Osteoblast (primary cell): ENCODE measurements at places on chromosomes 2 and 18. TPM values are rescaled to one million over a fixed set of nuclear protein-coding genes. Genes with fewer than 3 reads are reported as not detected.
A peak's percentile ranks its signal among the peaks of the same experiment; 100 is the strongest.

The PSD4 gene
- 1.2 and 1.8 TPM in 2 replicates for total RNA-seq

The SCN2A gene
- total RNA-seq: 2.2 and 5.0 TPM in 2 replicates

The GPC1 gene
- total RNA-seq: 44.8 and 54.3 TPM in 2 replicates

The TLX2 gene
- total RNA-seq: under 0.01 and 0.36 TPM in 2 replicates

The NYAP2 gene
- total RNA-seq: under 0.01 TPM in 1 of 2 replicates, not detected in the other

The NAT8 gene
- total RNA-seq: not detected in 2 replicates

The AQP12B gene
- not detected in 2 replicates for total RNA-seq

The CHCHD5 gene
- total RNA-seq: 7.7 and 10.1 TPM in 2 replicates

- H3K27ac ChIP-seq: no peak overlapping the region
- peaks cover 19% of the 10 kb centered on the region for H3K36me3 ChIP-seq
- DNase-seq: no peak
- H3K4me1 ChIP-seq: no peaks in the 10 kb centered on the region
Observed at GRCh38 chr2:64582774-64583340, 58.7 kb downstream of the AFTPH start.

GRCh38 chr2:120293096-120294007, 40.7 kb downstream of the RALB start:
- H3K4me1 ChIP-seq: peaks cover 16% of the 10 kb centered on the region
- H3K27me3 ChIP-seq: no peaks in the 10 kb centered on the region
- no peak for DNase-seq
- no peak overlapping the region for H3K4me3 ChIP-seq
- H3K27ac ChIP-seq: no peak overlapping the region
- H3K36me3 ChIP-seq: peaks cover 38% of the 10 kb centered on the region

- no peak for DNase-seq
- no peaks in the 10 kb centered on the region for H3K36me3 ChIP-seq
- H3K27me3 ChIP-seq: no peaks in the 10 kb centered on the region
- no peaks in the 10 kb centered on the region for H3K4me1 ChIP-seq
Observed at GRCh38 chr18:38545071-38545470, 979.5 kb upstream of the CELF4 start.

- no peak overlapping the region for H3K27ac ChIP-seq
- H3K36me3 ChIP-seq: no peaks in the 10 kb centered on the region
- H3K4me1 ChIP-seq: peaks cover 2% of the 10 kb centered on the region
- DNase-seq: no peak
- H3K4me3 ChIP-seq: no peak overlapping the region
Observed at GRCh38 chr2:151083856-151084795, 177.5 kb downstream of the RBM43 start.

DNA sequence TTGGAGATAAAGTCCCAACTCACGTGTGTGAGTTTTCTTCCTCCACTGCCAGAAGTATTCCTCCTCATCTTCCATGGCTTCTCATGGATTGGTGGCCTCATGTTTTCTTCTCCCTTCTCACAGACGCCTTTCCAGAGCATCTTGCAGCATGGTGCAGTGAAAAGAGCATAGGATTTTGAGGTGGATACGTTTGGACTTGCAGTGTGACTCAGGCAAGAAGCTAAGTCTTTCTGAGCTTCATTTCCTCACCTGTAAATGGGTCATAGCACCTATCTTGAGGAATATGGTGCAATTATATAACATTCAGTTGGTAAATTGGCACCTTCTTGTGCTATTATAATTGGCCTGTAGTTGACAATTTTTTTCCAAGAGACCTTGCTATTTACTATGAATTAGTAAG, 247.6 kb downstream of the RDH14 start:
- H3K4me3 ChIP-seq: no peak overlapping the region
- H3K27ac ChIP-seq: no peak overlapping the region
- H3K36me3 ChIP-seq: no peaks in the 10 kb centered on the region
- peaks cover 7% of the 10 kb centered on the region for H3K4me1 ChIP-seq
- DNase-seq: no peak

GRCh38 chr18:53796040-53796729, 428.3 kb downstream of the MBD2 start:
- H3K4me3 ChIP-seq: no peak overlapping the region
- no peaks in the 10 kb centered on the region for H3K27me3 ChIP-seq

- no peak overlapping the region for H3K27ac ChIP-seq
- H3K4me1 ChIP-seq: no peaks in the 10 kb centered on the region
- no peak overlapping the region for H3K4me3 ChIP-seq
- H3K36me3 ChIP-seq: no peaks in the 10 kb centered on the region
- no peak for DNase-seq
Observed at GRCh38 chr2:60745330-60745729, 10.7 kb upstream of the PAPOLG start.

DNA sequence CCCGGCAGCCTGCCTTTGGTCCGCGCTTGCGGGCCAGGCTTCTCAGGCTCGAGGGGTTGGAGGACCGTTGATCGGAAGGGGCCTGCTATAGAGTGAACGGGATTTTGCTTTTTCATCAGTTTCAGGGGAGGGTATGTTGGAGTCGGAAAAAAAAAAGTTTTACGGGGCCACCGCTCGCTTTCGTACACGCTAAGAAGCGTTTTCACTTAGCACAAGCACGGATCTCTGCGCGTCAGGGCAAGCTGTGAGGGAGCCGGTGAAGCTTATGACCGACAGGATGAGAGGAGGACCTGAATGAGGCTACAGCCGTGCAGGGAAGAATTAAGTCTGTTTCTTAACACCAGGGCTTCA, 443 bp downstream of the CPSF3 start:
- no peaks in the 10 kb centered on the region for H3K27me3 ChIP-seq
- peaks cover 24% of the 10 kb centered on the region for H3K4me1 ChIP-seq
- peak overlapping the region; percentile 88 for H3K27ac ChIP-seq

- peaks cover 63% of the 10 kb centered on the region for H3K4me1 ChIP-seq
- peak overlapping the region; percentile 70 for H3K27ac ChIP-seq
- H3K4me3 ChIP-seq: no peak overlapping the region
- peak; percentile 74 for DNase-seq
- H3K36me3 ChIP-seq: no peaks in the 10 kb centered on the region
Observed at GRCh38 chr2:102050854-102051391, 59.2 kb downstream of the IL1R2 start.

GRCh38 chr2:170224692-170225294, 46.8 kb downstream of the MYO3B start:
- H3K4me3 ChIP-seq: no peak overlapping the region
- H3K4me1 ChIP-seq: peaks cover 14% of the 10 kb centered on the region
- H3K27ac ChIP-seq: no peak overlapping the region

DNA sequence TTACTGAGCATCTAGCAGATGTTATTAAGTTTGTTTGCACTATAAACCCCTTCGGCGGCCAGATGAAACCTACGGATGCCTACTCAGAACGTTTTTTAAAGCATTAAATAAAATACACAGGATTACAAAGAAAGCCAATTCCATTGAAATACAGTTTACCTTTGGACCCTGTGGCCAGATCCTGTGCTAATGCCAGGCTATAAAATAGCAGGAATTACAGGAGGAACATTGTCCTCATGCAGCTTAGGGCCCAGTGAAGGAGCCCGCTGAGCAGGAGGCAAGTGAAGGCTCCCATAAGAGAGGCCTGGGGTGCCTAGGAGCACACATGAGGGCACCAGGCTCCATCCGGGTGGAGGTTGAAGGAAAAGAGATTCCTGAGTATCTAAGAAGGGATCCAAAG, 310.4 kb downstream of the MTX2 start:
- H3K27ac ChIP-seq: no peak overlapping the region
- no peak for DNase-seq
- H3K36me3 ChIP-seq: no peaks in the 10 kb centered on the region
- no peaks in the 10 kb centered on the region for H3K27me3 ChIP-seq

DNA sequence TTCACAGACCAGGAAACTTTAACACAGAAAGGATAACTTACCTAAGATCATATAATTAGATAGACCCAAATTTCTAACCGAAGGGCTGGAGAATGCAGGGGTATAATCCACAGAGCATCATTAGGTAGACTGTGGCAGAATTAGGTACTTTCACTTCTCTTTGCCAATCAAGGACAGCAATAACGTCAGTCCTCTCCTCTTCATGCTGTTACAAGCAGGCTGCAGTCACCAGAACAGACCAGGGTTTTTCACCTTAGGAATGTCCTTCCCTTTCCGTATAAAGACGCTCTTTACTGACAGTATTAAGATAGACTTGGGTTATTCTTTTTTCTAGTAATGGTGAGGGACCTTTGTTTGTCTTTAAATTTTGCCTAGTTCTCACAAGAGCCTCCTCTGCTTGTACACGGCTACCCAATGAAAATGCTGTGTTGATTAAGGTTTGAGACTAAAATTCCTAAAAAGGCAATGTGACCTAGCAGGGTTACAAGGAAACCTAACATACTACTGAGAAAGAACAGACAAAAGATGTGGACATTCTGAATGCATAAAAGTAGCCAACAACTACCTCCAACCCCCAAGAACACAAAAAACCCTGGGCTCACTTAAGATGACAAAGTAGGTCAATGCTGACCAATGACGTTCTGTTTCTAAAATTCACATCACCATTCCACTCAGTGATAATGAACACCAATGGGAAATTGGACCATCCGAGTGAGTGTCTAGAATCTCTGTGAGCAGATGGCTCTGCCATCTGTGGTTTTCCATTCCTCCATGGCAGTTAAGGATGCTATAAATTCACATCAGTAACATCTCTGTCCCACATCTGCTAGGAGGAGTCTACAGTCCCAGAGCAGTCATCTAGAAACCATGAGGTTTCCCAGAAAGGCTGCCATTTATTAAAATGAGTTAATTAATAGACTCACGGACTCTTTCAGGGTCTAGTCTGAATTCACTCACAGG, 2.1 kb downstream of the PDIA6 start:
- H3K4me1 ChIP-seq: peaks cover 25% of the 10 kb centered on the region
- DNase-seq: peak; percentile 78
- H3K27ac ChIP-seq: peak overlapping the region; percentile 3
- peak overlapping the region; percentile 86 for H3K4me3 ChIP-seq

DNA sequence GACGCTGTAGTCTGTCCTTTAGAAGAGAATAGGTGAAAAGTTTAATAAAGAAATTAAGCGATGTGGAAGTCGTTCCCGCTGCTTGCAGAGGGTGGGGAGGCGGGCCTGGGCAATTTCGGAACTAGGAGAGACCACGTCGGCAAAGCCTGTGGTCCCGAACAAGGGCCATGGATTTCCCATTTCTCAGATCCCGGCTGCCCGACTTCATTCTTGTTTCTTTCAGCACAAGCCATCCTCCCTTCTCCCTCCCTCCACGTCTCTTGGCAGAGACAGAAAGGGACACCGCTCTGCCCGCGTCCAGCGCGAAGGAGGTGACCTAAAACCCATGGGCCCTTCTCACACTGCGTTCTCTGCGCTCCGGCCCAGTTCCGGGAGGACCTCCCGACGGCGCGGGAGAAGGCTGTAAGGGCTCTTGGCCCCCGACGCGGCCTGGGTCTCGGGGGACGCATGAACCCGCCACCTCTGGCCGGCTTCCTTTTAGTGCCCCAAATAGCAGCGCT, 2.2 kb upstream of the BCL2L11 start:
- no peaks in the 10 kb centered on the region for H3K36me3 ChIP-seq
- H3K27me3 ChIP-seq: peaks cover 54% of the 10 kb centered on the region
- H3K4me1 ChIP-seq: peaks cover 12% of the 10 kb centered on the region
- H3K27ac ChIP-seq: no peak overlapping the region
- DNase-seq: peak; percentile 50
- H3K4me3 ChIP-seq: peak overlapping the region; percentile 62

DNA sequence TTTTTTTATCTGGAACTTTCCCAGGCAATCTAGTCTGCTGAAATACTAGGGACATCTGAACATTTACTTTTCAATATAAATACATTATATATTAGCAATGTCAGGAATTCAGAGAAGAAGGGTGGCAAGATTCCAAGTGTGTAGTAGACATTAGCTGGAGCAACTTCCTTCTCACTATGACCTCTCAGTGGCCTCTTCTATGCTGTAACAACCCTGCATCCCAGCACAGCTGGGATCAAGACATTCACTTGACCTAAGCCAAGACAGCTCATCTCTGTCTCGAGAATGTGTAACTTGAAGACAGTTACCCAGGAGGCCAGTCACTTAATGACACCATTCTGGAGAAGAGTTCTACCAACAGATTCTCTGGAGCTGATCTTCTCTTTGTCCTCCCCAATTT, 61.7 kb upstream of the RALBP1 start:
- H3K27ac ChIP-seq: no peak overlapping the region
- peaks cover 21% of the 10 kb centered on the region for H3K4me1 ChIP-seq
- no peak overlapping the region for H3K4me3 ChIP-seq
- no peaks in the 10 kb centered on the region for H3K27me3 ChIP-seq
- H3K36me3 ChIP-seq: no peaks in the 10 kb centered on the region

GRCh38 chr2:3396920-3397559, 17.5 kb downstream of the TRAPPC12 start:
- no peak overlapping the region for H3K4me3 ChIP-seq
- no peaks in the 10 kb centered on the region for H3K27me3 ChIP-seq
- no peak for DNase-seq
- peaks cover 28% of the 10 kb centered on the region for H3K36me3 ChIP-seq
- no peaks in the 10 kb centered on the region for H3K4me1 ChIP-seq

DNA sequence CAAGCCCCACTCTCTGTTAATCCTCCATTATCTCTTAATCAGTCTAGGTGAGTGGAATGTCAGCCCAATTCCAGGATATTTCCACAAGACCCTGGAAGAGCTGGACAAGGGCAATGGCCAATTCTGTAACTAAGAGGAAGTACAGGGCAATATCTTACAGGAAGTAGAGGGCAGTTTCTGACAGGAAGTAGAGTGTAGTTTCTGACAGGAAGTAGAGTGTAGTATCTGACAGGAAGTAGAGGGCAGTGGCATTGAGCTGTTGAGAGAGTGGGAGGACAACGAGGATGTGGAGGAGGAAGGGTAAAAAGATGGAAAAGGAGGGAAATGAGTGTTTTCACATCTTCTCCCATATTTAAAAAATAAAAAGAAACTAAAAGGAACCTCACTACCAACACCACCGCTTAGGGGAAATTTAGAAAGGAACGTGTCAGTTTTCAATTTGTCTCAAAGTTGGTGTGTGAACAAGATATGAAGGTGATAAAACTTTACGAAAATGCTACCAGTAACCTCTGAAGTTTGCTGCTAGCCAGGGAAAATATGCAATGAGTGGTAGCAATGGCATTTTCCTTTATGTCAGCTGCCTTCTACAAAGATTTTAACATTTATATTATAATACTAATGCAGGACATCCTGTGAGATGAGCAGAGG, 430.9 kb upstream of the HNRNPA3 start:
- no peak overlapping the region for H3K27ac ChIP-seq
- no peaks in the 10 kb centered on the region for H3K4me1 ChIP-seq
- H3K36me3 ChIP-seq: no peaks in the 10 kb centered on the region
- DNase-seq: no peak

DNA sequence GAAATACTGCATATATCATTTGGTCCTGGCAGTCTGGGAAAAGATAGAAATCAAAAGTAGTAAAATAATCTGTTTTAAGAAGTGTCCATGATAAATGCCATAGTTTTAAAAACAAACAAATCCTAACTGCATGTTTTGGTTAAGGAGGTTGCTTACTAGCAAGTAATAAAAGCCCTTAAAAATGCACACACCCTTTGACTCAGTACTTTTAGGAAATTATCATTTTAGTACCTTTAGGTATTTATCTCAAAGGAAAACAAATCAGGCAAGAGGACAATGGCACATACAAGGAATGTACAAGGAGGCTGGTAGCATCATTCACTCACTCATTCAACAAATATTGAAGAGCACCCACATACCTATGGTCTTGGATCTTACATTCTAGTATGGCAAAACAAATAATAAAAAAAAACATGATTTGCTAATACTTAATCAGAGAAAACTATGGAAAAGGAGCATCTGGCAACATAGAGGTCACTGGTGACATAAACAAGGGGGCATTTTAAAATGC, 67.6 kb downstream of the OLA1 start:
- H3K4me3 ChIP-seq: no peak overlapping the region
- H3K4me1 ChIP-seq: peaks cover 5% of the 10 kb centered on the region
- no peak for DNase-seq
- H3K27ac ChIP-seq: no peak overlapping the region
